ENCODE measurements at places on chromosomes 16 and 17.

DNA sequence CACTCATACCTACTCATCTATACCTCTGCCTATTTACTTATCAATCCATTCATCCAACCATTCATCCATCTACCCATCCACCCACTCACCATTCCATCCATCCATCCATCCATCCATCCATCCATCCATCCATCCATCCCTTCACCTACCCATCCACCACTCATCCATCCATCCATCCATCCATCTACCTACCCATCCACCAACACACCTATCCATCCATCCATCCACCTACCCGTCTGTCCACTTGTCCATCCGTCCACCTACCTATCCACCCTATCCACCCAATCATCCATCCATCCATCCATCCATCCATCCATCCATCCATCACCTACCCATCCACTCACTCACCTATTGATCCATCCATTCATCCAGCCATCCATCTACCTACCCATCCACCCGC lies 235.7 kb downstream of the GSG1L start:
- DNase-seq: no peak

DNA sequence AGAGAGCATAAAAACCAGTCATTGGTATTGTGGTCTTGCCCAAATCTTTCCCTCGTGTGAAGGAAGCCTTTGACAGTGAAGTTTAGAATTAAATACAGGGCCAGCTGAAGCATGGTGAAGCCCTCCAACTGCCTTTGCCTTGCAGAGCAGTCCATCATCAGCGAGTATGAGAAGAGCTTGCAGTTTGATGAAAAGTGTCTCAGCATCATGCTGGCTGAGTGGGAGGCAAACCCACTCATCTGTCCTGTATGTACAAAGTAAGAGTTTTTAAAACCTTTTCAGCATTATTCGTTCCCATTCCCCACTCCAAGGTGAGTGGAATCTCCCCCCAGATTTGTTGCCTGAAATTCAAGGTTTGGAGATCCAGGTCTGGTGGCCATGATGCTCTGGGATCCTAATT lies 5.8 kb downstream of the RPAIN start:
- DNase-seq: no peak

DNA sequence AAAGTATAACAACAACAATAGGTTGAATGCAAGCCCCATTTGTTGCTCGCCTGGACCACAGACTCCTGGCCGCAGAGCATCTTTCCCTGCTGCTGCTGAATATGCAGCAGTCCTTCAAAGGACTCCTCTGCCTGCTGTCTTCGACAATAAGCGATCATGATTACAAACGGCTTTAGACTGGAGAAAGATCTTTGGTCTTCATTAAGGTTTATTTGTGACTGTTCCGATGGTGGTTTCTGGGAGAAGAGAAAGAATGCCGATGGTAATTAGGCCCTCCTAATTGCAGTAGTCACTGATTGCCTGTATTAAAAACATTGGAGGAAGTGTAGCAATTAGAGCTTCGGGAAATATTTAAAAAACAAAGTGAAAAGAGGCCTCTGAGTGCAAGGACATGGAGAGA lies 138.2 kb downstream of the CACNG3 start:
- DNase-seq: no peak

DNA sequence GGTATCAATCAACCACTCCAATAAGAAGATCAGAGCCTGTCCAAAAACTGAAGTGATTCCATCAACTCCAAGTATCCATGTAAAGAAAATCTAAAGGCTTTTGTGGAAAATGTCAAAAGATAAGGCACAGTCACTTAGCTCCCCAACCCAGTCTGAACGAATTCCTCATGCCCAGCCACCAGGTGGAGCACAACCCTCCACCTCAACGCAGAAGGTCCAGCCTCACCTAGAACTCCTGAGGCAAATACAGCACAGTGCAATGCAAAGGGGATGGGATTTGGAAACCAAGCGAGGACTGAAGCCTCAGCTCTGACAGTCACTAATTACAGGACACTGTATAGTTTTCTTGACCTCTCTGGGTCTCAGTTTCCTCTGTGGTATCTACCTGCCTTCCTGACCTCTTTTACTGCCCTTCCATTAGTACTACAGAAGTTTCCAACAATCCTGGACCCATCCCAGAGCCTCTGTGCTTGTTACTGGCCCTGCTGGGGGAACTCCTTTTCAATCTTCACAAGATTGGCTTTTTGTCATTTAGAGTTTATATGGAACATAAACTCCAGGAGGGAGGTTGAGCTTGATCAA lies 2.0 kb downstream of the NCBP3 start:
- DNase-seq: no peak

- no peak for DNase-seq
These were observed 9.3 kb downstream of the CORO6 start for GRCh38 chr17:29613352-29613837.

DNA sequence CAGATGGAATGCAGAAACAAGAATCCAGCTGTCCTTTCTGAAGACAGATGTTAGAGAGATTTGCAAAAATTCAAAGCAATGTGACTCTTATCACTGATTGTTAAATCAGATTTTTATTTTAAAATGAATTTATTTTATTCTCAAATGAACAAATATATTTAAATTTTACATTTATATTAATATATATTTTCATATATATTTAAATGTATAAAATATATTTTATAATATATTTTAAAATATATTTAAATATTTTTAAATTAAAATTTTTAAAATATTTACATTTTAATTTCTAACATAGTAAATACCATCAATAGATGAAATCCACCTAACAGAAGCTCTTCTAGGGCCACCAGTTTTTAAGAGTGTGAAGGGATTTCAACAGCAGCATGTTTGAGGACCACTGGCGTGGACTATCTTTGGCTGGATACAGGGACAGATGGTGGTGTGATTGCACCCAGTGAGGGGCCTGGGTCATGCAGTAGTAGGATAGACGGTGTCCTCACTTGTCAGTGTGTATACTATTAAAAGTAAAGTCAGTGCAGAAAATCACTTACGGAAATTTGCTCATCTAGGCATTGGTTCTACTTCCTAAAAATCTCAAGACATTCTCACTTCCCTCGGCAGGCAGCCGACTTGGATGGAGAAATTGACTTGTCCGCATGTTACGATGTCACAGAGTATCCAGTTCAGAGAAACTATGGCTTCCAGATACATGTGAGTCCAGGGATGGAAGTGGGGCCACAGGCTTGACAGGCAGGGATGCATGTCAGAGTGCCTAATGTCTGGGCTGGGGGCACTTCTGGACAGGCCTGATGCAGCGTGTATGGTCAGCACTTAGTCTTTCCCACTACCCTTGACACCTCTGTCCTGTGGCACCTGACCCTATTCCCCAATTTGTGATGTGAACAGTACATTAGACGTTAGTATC lies 56.3 kb downstream of the PLD6 start:
- no peak for DNase-seq

DNA sequence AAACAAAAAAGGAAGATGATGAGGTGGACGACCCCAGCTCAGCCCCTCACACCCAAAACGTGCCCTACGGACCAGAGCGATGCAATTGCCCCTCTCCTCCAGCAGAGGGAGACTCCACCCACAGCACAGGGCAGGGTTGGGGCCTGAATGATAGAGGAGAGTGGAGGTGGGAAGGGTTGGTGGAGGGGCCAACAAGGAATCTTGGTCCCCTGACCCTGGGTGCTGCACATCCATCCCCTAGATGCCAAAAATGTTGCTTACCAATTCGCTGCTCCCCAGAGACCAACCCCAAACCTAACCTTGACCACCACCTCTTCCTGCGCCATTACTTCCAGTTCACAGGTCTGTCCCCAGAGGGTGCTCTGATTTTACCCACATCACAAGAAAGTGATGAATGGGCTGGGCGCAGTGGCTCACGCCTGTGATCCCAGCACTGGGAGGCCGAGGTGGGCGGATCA lies 12.9 kb downstream of the P2RX5 start:
- DNase-seq: no peak

GRCh38 chr17:17088541-17089525 lies 46.6 kb downstream of the MPRIP start:
- DNase-seq: no peak

DNA sequence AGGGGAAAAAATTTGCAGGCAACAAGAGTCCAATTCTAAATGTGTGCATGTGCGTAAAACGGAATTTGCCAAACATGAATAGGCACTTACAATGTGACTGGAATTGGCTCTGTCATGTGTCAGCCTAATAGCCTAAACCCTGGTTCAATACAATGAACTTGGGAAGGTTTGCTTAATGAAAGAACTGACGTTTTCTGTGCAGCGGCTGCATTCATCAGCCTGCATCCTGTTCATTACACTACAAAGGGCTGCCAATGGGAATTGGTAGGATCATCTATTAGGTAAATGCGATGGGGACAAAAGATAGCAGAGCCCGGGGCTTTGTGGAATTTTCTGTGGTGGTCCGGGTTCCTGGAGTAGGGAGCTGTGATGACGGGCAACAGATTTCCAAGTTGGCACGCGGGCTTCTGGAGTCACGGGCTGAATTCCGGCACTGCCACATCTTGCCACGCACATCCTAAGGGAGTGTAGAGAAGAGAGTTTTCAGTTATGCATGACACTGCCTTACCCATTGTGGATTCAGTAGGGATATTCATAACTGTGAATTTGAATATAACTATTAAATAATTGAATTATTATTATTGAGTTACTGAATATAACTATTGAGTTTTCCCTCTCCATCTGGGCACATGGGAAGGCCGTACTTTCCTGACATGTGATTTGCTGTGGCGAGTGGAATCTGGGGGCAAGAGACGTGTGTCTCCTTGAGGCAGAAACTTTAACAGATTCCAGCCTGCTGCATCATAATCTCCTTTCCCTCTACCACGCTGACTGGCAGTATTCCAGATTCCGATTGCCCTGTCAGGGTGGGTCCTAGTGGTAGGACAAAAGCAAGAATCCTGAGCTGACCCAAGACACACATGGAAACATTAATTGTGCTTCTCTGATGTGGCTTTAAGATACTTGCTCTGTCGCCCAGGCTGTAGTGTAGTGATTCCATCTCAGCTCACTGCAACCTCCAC lies 565.6 kb downstream of the WWOX start:
- no peak for DNase-seq

DNA sequence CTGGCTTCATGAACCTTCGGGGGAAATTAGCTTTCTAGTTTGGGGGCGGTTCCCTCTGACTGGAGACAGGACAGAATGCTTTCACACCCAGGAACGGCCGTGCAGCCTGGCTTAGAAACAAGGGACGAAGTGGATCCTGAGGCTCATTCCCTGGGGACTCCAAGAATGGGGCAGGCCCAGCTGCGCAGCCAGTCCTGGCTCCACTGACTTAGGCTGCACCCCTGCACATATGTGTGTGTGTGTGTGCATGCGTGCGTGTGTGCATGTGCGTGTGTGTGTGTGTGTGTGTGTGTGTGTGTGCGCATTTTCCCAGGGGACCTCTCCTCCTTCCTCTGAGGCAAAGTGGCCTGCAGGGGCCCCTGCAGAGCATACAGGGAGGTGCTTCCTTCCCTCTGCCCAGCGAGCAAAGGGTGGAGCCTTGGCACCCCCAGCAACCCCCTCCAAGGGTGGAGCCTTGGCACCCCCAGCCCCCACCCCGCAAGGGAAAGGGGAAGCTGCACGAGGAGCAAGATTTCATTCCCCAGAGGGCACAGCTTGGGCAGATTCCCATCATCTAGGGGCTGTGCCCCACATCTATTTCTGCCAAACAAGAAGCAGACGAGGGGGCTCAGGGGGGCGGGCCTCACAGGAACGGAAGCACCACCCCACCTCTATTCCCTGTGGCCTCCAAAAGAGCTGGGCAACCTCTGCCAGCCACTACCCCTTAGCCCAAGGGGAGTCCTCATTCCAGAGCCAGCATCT lies 97.6 kb upstream of the CBX4 start:
- no peak for DNase-seq

DNA sequence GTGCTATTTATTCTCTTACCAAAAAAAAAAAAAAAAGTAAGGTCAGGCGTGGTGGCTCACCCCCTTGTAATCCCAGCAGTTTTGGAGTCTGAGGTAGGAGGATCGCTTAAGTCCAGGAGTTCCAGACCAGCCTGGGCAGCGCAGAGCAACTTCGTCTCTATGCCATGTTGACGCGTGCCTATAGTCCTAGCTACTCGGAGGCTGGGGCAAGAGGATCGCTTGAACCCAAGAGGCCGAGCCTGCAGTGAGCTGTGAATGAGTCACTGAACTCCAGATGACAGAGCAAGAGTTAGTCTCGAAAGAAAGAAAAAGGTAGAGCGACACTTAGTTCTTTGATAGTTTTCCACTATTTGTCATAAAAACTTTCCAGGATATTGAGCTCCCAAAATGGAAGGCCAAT lies 1.4 kb upstream of the TENT4B start:
- DNase-seq: no peak

GRCh38 chr17:45269912-45270311 lies 8.0 kb upstream of the SPATA32 start:
- DNase-seq: no peak

DNA sequence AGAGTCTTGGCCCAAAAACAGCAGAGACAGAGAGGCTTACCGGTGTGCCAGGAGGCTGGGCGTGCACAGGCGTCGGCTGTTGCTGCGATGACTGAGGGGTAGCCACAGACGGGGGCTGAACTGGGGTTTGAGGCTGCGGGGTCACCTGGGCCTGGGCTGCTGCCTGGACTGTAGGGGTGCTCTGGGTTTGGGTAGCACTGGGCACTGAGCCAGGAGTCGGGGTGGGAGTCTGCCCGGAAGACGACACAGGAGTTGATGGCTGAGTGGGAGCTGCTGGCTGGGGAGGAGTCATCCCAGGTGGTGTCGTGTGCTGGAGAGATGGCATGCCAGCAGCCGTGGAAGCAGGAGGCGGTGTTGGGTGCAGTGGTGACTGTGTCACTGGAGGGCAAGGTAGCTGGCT lies 53.2 kb upstream of the TRAP1 start:
- DNase-seq: no peak

DNA sequence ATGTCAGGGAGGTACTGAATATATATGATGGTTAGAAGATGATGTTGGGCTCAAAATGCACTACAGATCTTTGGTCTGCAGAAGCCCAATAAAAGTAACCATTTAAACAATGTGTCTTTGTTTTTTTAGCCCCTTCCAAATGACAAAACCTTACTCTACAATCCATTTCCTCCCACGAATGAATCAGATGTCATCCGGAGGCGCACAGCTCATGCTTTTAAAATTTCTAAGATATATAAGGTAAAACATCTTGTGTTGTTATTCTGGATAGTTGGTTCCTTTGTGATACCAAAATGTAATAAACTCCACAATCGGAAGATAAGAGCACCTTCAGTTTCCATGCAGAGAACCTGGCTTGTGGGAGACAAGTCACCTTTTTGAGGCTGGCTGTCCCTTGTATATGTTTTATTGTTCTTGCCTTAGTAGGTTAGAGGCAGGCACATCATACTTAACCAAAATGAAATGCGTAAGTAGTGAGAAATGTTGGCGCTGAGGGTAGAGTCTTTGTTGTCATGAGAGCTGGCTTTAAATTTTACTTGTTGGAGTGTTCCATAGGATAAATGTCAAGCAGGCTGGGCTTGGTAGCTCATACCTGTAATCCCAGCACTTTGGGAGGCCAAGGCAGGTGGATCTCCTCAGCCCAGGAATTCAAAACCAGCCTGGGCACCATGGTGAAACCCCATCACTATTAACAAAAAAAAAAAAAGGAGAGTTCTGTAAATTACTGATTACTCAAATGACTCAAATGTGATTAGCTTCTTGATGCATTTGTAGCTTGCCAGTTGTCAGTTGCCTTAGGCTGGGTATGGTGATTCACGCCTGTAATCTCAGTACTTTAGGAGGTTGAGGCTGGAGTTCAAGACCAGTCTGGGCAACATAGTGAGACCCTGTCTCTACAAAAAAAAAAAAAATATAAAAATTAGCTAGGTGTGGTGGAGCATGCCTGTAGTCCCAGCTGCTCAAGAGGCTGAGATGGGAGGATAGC lies 19.7 kb upstream of the SNTB2 start:
- DNase-seq: no peak

Measured in stromal cell of bone marrow (primary cell).